ENCODE measurements at places on chromosomes 3 and 15. TPM values are rescaled to one million over a fixed set of nuclear protein-coding genes. Genes with fewer than 3 reads are reported as not detected.

- H3K27ac ChIP-seq, result no peak overlapping the region
- no peak for DNase-seq
- H3K27me3 ChIP-seq, result no peaks in the 10 kb centered on the region
- no peaks in the 10 kb centered on the region for H3K36me3 ChIP-seq
Measured at GRCh38 chr3:78887029-78887428, 880.8 kb downstream of the ROBO1 start.

DNA sequence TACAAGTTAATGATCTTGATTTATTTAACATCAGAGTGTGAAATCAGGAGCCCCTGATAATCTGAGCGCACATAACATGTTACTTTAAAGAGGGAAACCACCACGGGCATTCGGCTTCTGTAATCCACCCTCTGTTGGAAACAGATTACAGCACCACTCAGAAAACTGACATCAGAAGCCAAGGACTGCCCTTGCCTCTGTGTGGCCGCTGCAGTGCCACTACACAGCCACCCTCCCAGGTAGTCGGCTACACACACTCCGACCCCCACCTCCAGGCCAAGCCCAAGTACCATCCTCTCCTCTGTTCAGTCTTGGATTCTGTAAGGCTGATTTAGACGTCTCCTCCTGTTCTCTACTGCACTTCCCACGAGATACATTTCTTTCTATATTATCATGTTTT lies 251.7 kb downstream of the GABRB3 start:
- no peak overlapping the region for H3K4me3 ChIP-seq
- no peaks in the 10 kb centered on the region for H3K4me1 ChIP-seq
- DNase-seq, result no peak
- H3K27ac ChIP-seq, result no peak overlapping the region

GRCh38 chr15:58521293-58521991 lies 89.7 kb downstream of the LIPC start:
- H3K27me3 ChIP-seq, result peaks cover 3% of the 10 kb centered on the region
- H3K4me3 ChIP-seq, result no peak overlapping the region
- H3K27ac ChIP-seq, result no peak overlapping the region
- peaks cover 41% of the 10 kb centered on the region for H3K4me1 ChIP-seq

GRCh38 chr3:108509871-108510270 lies 525 bp downstream of the MYH15 start:
- H3K27me3 ChIP-seq, result no peaks in the 10 kb centered on the region
- no peaks in the 10 kb centered on the region for H3K36me3 ChIP-seq
- no peak overlapping the region for H3K4me3 ChIP-seq
- DNase-seq, result no peak
- H3K27ac ChIP-seq, result no peak overlapping the region
- no peaks in the 10 kb centered on the region for H3K4me1 ChIP-seq

DNA sequence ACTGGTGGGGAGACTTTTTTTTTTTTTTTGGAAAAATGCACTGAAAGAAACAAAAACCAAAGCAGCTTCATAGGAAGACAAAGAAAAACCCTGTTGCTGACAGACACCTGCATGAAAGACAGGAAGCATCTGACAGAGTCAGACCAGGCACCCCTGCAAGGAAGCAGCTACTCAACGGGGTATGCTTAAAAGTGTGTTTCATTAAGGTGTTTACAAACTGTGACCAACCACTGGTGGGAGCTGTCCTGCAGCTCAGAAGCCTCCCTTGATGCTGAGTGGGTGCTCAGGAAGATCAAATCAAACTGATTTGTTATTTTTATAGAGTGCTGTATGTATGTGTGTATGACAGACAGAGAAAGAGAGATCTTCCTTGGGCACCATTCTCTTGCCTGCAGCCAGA lies 34.7 kb upstream of the AGBL1 start:
- peaks cover 14% of the 10 kb centered on the region for H3K27me3 ChIP-seq
- DNase-seq, result no peak
- no peak overlapping the region for H3K4me3 ChIP-seq

DNA sequence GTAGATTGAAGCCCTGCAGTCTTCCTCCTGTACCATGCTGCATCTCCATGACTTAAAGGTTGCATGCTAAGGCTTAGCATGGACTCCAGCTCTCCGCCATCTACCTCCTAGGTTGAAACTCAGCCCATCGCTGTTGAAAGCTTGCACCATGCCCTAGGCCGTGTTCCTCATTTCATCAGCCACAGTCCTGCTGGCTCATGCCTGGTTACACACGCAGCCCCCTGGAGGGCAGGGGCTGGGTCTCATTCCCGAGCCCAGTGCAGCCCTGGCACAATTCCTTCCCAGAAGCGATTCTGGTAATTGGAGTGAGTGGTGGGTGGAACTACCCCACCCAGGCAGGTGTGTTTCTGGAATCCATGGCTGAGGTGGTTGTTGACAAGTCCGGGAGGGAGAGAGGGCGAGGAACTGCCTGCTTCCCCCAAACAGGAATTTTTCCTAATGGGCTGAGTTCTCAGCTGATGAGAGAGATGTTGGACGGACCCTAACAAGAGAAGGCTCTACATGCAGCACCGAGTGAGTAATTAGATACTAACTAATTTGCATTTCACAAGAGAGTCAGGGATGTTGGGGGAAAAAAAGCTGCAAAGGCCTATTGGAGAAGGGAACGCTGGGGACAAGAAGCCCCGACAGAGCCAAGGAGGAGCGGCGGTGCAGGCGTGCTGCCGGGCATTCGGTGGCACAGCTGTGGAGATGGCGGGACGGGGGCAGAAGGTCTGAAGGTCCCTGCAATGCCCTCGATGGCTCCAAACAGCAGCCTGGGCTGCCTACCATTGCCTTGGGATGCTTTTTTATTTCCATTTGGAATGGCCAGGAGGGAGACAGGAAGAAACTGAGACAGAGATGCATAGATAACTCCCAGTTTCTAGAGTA lies 92.3 kb upstream of the TLE3 start:
- DNase-seq, result no peak
- no peak overlapping the region for H3K27ac ChIP-seq
- H3K36me3 ChIP-seq, result no peaks in the 10 kb centered on the region

The PPARG gene
- total RNA-seq, result 1.1 TPM

The SLC41A3 gene
- 23.1 TPM for total RNA-seq

The ACAN gene
- not detected for total RNA-seq

The AADACL2 gene
- total RNA-seq, result not detected

The SCN11A gene
- 0.07 TPM for total RNA-seq

Data from activated CD4-positive, alpha-beta T cell treated with anti-CD3 and anti-CD28 coated beads for 36 hours (primary cell).